Panc1 (cell line): ENCODE measurements at places on chromosomes 1 and 21.

- DNase-seq = no peak
Observed at GRCh38 chr1:238811211-238811879, 575.0 kb upstream of the CHRM3 start.

DNA sequence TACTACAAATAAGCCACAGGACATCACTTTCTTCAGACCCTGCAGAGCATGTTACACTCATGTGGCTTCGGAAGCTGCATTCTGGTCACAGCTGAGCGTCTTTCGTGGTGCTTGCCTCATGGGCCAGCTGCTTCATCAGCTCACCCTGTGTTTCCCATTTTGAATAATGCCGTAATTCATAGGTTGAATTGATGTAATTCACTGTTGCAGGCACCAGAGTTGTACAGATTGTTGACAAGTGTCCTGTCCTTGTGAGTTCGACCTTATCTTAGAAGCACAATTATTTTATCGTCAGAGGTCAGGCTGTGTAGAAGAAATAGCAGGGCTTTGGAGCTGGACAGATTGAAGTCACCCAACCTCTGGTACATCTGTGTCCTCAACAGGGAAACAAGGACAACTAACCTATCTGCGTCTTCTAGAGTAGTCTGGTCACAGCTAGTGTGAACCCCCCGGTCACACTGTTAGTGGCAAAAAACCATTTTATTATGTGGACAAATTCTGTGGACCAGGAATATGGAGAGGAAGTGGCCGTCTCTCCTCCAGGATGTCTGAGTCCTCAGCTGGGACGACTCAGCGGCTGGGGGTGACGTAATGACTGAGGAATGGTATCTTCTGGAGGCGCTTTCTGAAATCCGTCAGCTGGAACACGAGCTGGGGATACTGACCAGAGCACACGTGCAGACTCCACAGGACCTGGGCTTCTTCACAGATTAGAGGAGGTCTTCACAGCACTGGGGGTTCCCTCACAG is 17.8 kb downstream of the PKNOX1 start:
- DNase-seq = no peak

DNA sequence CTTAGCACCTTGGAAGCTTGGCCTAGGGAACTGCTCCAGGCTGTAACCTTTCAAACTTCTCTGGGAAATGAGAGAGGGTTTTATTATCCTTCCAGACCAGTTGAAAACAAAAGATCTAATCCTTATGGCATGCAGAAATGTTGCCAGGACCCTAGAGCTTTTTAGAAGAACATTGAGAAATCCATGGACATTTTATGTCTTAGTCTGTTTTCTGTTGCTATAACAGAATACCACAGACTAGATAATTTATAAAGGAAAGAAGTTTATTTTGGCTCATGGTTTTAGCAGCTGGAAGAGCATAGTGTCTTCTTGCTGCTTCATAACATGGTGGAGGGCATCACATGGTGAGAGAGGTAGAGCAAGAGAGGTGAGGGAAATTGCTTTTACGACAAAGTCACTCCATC is 25.8 kb downstream of the OSBPL9 start:
- no peak for DNase-seq

GRCh38 chr21:37615962-37616361 is 249.4 kb downstream of the DYRK1A start:
- no peak for DNase-seq

DNA sequence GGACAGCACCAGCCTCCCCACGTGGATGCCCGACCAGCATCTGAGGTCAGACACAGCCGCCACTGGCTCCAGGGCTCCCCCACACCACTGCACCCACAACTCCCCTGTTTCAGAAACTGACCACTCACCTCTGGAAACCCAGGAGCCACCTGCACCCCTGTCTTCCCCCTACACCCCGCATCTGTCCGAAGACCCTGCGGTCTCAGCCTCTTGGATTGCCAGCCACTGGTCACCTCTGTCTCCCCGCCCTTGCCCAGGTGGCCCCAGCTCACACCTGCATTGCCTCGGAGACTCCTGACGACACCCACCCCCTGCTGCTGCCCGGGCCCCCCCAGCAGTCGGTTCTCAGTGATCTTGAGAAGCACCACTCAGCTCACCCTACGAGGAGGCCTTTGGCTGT is 21.3 kb upstream of the NPHP4 start:
- no peak for DNase-seq

DNA sequence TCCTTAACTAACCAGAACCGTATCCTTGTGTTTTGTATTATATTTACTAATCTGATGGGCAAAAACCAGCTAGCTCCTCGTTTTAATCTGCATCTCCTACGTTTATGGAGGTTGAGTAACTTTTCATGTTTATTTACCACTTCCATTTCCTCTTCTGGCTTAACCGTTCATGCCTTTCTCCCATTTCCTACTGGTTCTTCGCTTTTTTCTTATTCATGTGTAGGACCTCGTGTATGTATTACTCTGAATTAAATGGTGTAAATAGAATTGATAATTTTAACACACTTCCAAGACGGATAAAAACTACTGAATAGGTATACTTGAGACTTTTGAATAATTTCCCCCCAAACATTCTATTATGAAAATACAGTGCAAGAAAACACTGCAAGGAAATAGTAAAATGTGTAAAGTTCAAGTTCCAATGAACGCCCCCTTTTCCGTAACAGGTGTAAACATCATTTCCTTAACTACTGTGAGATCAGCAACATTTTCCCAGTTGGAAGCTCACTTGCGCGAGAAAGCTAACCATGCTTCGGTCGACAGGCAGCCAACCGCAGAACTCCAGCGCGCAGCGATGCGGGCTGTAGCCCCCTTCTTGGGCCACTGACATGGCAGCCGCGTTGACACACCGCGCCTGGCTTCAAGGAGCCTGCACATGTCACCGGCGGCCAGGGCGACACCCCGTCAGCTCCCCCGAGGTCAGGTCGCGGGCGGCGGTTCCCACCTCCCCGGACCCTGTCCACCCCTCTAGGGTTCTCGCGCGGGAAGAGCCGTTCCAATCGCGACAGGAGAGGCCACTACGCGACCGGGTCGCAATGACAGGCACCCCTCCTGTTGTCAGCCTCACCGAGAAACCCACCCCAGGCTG is 816 bp downstream of the EDEM3 start:
- DNase-seq = no peak

GRCh38 chr1:97128426-97128825 is 406.8 kb downstream of the PTBP2 start:
- DNase-seq = no peak

DNA sequence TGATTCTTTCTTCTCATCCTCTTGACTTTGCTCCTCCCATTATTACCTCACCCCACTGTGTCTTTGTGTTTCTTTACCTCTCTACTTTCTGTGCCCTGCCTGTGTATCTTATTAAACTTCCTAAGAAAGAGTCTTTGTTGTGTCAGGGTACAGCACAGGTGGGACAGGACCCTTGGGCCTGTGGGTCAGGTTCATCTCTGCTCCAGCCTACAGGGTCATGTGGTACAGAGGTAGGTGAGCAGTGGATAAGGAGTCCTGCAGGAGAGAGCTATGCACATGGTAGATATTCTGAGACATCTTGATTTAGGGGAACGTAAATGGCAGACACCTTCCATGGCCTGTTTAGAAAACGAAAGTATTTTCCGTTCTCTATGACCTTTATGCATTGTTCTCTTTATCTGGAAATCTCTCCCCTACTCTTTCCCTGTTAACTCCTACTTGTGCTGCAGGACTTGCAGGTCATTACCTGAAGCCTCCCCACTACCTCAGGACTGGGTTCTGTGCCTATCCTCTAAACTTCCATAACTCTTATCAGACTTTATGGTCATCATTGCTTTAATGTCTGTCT is 9.9 kb downstream of the GIPC2 start:
- DNase-seq = no peak
